ENCODE measurements at places on chromosomes 11 and 22.

DNA sequence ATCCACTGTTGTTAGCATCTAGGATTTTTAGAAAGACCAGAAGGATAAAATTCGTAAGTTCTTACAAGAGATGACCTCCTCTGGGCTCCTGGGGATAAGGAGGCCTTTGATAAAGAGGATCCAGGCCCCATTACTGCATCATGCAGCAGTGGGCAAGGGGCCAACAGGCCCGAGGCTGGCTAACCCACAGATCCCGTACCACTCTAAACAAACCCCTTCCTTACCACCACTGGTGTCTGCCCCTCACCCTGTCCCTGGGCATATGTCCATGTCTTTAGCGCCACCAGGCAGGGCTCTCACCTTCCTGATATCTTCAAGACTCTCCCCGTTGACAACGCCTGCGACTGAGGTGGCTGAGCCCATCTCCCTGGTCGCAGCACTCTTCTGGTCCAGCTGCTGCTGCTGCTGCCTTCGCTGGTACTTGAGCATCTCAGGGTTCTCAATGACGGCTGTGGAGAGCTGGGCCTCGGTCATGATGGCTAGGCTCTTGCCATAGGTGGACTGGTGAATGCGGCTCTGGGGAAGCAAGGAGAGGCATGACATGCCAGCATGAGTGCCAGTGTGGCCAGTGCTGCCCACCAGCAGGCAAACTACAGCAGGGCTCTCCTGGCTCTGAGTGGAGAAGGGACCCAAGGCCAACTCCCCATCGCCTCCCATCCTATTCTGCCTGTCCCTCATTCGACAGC lies 46.2 kb downstream of the HIRA start:
- no peak for DNase-seq

DNA sequence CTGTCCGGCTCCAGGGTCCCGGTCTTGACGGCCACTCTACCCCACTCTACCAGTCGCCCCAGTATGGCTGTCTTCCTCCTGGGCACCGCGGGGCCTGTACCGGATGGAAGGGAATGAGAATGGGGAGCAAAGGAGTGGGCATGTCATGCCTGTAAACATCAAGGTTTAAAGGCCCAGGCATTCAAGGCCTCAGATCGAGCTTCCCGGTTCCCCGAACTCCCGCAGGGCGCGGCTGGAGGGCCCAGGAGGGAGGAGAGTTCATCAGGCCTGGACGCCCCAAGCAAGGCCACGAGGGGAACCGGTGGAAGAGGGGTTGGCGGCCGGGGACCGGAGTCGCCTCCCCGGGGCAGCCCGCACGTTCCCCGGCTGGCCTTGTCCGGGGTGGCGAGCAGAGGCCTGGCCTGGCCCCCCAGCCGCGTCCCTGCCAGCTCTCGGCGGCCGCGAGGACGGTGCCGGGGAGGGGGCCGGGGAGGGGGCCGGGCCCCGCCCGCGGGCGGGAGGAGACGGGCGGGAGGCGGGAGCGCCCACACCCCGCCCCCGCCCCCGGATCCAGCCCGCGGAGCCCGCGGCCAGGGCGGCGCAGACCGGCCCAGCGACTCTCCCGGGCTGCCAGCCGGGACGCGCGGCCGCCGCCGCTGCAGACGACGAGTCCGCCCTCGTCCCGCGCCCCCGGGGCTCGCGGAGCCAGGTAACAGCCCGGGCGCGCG lies at the start of gene CDC42EP1:
TSS of gene CDC42EP1 (plus strand) at position 580 of the 707 bp plus-strand sequence. CDS start 5,870 bp downstream, outside the sequence.
- DNase-seq: no peak

DNA sequence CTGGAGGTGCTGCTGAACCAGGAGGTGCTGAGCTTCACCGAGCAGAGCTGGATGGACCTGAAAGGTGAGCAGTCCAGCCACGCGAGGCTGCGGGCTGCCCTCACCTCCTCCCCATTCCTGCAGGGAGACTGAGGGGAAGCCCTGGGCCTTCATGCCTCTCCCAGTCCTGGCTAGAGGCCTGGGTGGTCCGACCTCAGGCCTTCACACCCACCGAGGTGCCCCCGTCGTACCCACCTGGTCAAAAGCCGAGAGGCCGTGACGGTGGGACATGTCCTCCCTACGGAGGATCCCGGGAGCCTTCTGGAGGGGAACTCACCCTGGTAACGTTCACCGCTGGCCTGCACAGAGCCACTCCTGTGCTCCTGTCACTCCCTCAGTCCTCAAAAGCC lies 5.1 kb downstream of the SUSD2 start:
- no peak for DNase-seq

DNA sequence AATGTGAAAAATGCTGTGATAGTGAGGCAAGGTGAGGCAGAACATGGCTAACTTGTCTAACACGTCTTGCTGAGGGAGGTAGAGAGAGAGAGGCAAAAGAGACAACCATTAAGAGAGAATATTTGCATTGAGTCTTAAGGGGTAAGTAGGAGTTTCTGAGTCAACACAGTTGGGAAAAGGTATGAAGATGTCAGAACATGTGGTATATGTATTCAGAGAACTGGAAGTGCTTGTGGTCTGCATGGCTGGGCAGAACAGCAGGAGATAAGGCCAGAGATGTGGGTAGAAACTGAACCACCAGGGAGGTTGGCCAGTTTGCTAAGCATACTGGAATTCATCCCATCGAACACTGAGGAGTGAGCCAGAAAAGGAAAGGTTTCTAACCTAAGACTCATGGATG lies 25.0 kb upstream of the SLC5A1 start:
- DNase-seq: no peak

- no peak for DNase-seq
Measured at GRCh38 chr11:36274414-36274813, 14.8 kb downstream of the COMMD9 start.

DNA sequence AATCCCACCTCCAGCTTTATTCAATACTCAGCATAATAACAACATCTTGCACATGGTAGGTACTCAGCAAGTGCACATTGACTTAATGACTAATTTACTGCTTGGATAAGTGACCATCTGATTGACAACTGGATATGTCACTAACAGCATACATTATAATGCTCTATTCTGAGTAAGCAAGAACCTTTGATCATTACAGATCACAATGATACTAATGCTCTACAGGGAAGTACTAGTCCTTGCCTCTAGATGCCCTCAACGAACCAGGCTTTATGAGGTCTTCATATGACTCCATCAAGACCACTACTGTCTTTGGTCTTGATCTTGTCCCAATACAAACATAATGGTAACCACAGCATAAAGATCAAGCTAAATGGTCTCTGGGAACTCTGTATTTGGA lies 167.6 kb upstream of the MTMR2 start:
- DNase-seq: peak; percentile 20

GRCh38 chr11:62796281-62796680 lies 4.5 kb upstream of the TMEM223 start:
- DNase-seq: no peak

- no peak for DNase-seq
Measured at GRCh38 chr11:84022695-84023094, 736.5 kb upstream of the CCDC90B start.

DNA sequence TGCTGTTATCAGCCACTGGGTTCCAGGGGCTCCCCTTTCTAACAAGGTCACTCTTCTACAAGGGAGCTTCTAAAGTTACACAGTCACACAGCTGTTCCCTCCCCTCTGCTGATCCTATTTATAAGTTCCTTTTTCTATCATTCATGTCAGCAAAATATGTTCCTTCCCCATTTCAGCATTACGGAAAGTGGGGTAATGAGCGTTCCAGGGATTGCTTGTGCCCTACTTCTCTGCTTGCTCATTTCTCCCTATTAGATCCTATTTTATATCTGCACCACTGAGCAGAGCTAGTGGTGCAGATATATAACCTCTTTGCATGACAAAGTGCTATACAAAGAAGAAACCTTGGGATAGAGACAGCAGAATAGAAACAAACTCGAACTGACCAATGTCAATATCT lies 22.7 kb upstream of the PLEKHB1 start:
- no peak for DNase-seq

GRCh38 chr11:68077617-68078582 lies 39.1 kb downstream of the TCIRG1 start:
- no peak for DNase-seq

DNA sequence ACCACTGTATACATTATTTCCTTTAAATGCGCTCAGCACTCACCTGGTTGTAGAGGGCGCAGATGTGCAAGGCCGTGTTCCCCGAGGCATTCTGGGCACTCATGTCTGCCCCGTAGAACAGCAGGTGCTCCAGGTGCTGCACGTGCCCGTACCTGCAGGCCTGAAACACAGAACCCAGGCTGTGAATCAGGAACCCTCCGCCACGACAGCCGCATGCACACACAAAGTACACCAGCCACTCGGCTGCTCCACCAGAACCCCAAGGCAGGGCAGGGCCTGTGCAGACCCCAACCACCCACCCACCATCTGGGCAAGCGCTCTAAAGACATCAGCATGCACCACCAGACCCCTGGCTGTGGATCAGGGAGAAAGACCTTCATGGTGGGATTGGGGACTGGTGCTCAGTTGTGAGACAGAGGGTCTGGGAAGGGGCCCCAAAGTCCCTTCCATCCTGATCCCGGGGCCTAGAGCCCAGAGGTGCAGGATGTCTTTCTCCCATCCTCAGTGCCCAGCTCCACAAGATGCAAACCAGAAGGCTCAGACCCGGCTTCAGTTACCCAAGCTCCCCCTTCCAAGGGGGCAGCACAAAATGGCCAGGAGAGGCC lies 177.2 kb downstream of the SHANK2 start:
- no peak for DNase-seq

DNA sequence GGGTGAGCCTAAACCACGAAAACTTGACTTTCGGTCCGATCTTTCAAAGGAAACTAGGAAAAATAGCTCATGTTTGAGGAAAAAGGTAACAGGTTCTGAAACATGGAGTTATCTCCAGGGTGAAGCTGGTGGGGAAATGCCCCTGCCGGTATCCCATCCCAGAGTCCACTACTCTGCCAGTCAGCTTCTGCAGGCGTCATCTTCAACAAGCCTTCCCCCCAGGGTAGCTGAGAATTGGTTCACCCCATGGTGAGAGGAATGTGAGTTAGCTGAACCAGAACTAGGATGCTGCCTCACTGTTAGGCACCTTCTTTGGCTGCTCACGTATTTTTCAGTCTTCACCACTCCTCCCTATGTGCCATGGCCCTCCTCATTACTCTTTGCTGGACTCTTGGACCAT lies 1.1 kb downstream of the GVQW3 start:
- DNase-seq: no peak

DNA sequence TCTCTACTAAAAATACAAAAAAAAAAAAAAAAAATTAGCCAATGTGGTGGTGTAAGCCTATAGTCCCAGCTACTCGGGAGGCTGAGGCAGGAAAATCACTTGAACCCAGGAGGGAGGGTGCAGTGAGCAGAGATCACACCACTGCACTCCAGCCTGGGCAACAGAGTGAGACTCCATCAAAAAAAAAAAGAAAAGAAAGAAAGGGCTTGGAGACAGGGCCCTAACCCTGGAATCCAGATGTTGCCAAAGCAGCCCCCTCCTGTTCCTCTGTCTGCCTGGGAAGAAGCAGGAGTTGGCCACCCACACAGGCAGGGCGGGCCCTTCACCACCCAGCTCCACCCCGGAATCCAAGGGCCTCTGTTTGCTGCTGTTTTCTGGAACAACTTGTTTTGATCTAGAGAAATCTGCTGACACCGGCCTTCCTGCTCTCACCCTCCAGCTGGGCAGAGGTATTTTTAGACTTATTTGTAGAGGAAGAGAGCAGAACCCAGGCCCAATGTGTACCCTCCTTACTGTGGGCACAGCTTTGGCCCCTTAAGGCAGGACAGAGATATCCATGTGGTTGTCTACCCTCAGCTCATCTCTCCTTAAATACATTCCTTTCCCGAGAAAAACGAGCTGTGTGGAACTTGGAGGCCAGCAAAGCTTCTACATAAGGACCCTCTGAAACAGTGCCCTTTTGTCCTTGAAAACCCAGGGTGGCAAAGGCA lies 2.7 kb upstream of the NEAT1 start:
- DNase-seq: peak; percentile 51

GRCh38 chr11:47711225-47711624 lies 3.9 kb downstream of the AGBL2 start:
- no peak for DNase-seq

DNA sequence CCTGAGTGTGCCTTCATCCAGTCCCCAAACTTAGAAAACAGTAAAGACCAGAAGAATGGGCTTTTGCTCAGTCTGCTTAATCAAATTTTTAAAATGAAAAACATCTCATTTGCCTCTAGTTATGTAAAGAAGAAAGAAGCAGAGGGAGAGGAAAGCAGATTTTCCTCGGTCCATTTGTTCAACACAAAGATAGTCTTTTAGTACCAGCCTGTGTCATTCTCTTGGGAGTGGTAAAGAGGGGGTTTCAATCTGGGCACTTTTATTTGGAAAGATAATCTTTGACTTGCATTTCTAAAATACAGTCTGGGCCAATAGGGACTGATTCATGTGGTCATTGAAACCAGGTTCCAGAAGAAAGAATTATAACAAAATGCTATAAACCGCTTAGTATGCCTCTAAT lies 29.5 kb downstream of the KREMEN1 start:
- DNase-seq: no peak

- DNase-seq: no peak
Measured at GRCh38 chr11:12503039-12503484, 125.7 kb downstream of the PARVA start.

- DNase-seq: no peak
Measured at GRCh38 chr11:60263402-60263801, 17.1 kb upstream of the MS4A4A start.

GRCh38 chr11:111574373-111575225 lies 27.6 kb upstream of the SIK2 start:
- DNase-seq: no peak

DNA sequence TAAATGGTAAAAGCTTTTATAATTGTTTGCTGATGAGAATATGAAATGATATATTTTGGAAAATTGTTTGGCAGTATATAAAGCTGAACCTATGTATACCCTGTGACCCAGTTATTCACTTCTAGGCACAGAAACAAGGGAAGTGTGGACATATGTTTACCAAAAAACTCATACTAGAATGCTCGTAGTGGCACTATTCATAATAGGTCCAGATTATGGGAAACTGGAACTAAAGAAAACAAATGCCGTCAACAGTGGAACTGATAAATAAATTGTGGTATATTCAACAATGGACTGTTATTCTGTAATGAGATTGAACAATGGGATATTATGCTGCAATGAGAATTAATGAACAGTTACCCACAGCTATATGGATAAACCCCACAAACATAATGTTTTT lies 32.8 kb downstream of the CSTPP1 start:
- DNase-seq: no peak

DNA sequence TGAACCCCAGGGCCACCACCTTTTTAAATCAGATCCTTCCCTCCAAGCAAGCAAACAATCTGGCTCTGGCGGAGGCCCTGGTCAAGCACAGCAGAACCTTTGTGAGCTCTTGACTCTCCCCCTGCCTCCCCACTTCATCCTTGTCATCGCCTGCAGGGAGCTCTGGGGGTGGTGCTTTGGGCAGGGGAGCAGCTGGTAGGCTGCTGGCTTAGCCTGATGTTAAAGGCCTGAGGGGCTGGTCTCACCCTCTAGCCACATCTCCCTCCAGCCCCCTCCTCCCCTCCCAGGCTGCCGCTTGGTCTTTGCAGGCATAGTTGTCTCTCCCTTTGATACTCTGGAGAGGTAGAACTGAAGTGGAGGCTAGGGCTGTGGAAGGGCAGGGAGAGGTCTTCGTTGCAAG lies 50.9 kb downstream of the THAP12 start:
- no peak for DNase-seq

- DNase-seq: no peak
Measured at GRCh38 chr11:16358726-16359125, 2.4 kb upstream of the SOX6 start.

GRCh38 chr11:125062218-125062930 lies 731 bp upstream of the SLC37A2 start:
- peak; percentile 35 for DNase-seq

Data from naive thymus-derived CD4-positive, alpha-beta T cell (primary cell).